ENCODE measurements at places on chromosomes 16 and 17. TPM values are rescaled to one million over a fixed set of nuclear protein-coding genes. Genes with fewer than 3 reads are reported as not detected.
A peak's percentile ranks its signal among the peaks of the same experiment; 100 is the strongest.

The TEDC2 gene
- 65.1 TPM for total RNA-seq

The CES4A gene
- 1.8 TPM for total RNA-seq

The PCYT2 gene
- 92.4 TPM for total RNA-seq

The TNFSF13 gene
- total RNA-seq: 0.86 TPM

The ASPA gene
- not detected for total RNA-seq

The NF1 gene
- total RNA-seq: 62.9 TPM

The TBC1D3I gene
- total RNA-seq: 0.96 TPM

The QPRT gene
- 79.5 TPM for total RNA-seq

The CD300LB gene
- total RNA-seq: not detected

The NTN1 gene
- total RNA-seq: 10.1 TPM

The KRTAP4-2 gene
- not detected for total RNA-seq

The YBX2 gene
- total RNA-seq: 0.96 TPM

DNA sequence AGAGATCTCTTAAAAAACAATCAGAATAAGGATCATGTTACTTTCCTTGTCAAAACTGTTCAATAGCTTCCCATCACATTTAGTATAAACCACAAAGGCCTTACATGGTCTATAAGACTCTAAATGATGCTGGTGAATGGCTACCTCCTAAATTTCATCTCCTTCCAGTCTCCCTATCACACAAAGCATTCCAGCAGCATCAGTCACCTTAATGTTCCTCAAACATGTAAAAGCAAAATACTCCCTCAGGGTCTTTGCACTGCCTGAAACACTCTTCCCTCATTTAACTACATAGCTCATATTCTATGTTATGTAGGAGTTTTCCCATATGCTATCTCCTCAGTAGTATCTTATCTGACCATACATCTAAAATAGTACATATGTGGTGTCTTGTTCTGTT lies 53.5 kb upstream of the INTS2 start:
- DNase-seq: no peak

DNA sequence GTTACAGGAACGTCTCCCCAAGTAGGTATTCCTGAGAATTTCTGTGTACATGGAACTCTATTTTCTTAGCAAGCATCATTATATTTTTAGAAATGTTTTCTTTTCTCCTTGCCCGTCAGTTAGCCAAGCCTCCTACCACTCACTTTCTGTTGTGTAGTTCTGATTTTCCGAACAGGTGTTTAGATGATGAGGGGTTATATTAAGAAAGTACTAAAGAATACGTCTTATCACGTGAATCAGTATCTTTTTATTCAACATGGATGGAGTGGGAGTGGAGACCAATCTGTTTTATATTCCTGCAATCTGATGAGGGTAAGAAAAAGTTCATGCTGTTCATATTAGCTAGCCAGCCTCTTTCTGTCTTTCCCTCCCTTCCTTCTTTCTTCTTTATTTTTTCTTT lies 29.4 kb downstream of the MSI2 start:
- DNase-seq: no peak

- DNase-seq: no peak
Measured at GRCh38 chr16:59042301-59042700, 308.2 kb upstream of the GOT2 start.

GRCh38 chr16:23081675-23082119 lies 67.6 kb downstream of the USP31 start:
- DNase-seq: no peak

- DNase-seq: no peak
Measured at GRCh38 chr16:70294385-70295025, 4.5 kb upstream of the DDX19B start.

DNA sequence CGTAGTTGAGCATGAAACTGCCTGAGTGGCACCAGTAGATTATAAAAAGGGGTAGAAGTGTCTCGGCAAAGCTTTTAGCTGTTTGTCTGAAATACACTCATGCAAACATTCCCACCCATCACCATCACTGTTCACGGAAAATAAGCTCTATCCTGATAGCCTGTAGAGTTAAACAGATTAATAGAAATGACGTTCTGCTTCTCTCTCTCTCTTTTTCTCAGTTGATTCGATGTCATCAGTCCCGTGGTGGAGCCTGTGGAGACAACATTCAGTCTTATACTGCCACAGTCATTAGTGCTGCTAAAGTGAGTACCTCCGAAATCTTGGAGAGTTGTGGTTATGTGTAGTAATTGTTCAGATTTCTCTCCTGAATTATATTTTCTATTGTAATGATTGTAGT lies 224.7 kb downstream of the BCAS3 start:
- DNase-seq: no peak

GRCh38 chr16:17723531-17724134 lies 252.9 kb upstream of the XYLT1 start:
- DNase-seq: no peak

DNA sequence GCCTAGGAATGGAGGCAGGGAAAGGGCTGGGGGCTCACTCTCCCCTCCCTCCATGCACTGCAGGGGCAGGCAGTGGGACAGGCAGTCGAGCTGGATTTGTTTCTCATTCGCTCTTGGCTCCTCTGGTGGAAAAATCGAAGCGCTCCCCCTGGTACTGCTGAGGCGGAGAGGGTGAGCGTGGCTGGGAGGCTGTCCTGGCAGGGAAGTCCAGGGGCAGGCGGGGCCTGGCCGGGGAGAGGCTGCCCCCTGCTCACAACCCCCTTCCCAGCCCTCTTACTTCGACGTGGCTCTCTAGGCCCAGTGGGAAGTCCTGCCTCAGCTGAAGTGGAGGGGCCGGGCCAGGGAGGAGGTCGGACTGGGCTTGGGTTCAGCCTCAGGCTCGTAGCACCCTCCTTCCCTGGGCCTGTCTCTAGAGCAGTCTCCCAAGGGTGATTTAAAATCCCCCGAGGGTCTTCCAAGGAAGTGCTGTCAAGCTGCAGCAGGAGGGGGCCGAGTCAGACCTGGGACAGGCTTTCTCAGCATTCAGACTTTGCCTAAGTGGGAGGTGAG lies 16.5 kb upstream of the TMEM92 start:
- no peak for DNase-seq

GRCh38 chr17:79923974-79924638 lies 84.9 kb upstream of the CBX4 start:
- DNase-seq: peak; percentile 77

GRCh38 chr17:81171941-81172340 lies 5.9 kb upstream of the AATK start:
- DNase-seq: no peak

GRCh38 chr17:62906881-62907280 lies 59.2 kb upstream of the TANC2 start:
- DNase-seq: no peak

DNA sequence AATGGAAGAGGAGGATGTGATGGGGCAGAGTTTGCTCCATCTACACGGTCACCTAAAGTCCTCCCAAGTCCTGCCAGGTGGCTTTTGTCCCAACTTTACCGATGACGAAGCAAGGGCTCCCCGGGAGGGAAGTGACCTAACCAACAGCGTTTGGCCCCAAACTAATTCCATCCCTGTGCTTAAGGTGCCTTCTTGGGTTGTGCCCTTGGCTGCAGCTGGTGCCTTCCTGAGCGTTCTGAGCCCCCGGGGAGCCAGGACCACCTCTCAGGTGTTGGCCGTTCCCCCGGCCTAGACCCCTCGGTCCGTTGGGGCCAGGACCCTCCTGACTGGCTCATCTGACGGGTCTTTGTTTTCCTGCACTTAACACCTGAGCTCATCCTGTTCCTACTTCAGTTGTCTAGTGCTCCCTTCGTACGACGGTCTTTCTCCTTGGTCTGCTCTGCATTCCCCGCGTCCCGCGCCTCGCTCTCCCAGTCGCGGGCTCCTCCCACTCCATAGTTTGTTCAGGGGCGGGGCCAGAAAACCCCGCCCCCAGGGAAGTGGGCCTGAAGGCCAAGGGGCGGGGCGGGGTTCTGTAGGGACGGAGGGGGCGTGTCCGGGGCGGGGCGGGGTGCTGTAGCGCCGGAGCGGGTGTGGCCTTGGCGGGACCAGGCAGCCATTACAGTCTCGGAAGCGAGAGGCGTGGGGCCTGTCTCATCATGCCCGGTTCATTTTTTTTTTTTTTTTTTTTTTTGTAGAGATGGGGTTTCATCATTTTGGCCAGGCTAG lies 822 bp upstream of the ZSCAN10 start:
- DNase-seq: peak; percentile 87

- no peak for DNase-seq
Measured at GRCh38 chr17:45361451-45361850, 44.6 kb upstream of the MAP3K14 start.

GRCh38 chr17:12625092-12625491 lies 40.6 kb upstream of the MYOCD start:
- DNase-seq: no peak

DNA sequence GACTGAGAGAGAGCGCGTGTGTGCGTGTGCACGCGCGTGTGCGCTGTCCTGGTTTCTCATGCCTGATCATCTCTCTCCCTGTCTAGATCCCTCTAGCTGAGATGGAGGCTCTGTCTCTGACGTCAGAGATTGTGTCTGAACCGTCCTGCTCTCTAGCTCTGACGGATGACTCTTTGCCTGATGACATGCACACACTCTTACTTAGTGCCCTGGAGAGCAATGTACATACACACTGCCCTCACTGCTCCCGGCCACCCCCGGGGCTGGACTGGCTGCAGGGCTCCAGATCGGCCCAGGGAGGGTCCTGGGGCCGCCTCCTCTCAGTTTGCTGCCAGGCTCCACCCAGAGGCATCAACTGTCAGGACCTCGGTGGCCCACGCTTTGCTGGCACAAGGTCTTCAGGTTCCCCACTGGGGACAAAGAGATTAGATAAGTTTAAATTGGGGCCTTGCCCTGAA lies 13.1 kb upstream of the ABCC3 start:
- no peak for DNase-seq

DNA sequence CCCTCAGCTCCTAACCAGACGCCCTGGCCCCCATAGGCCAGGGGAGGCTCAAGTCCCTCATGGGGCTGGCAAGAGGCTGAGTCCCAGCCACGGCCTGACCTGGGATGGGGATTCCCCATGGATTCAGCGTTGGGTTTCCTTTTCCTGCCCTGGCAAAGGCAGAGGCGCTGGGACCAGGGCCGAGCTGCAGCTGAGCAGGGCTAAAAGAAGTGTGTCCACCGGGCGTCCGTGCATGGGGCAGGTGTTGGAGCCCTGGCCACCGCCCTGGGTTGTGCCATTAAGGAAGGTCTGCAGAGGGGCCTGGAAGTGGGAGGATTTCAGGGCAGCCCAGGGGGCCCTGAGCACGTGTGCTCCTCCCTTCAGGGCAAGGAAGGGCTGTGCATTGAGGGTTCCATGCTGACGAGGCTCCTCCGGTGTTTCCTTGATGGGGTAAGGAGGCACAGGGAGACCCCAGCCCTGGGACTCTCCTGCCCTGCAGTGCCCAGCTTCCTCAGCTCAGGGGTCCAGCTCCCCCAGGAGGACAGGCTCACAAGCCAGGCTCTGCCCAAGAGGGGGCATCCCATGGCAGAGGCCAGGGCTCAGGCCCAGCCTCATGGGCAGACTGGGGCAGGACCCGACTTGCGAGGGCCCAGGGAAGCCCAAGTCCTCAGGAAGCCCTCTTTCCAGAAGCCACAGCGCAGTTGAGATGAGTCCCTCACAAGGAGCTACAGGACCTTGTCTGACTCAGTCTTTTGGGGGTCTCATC lies 10.1 kb downstream of the TBC1D26 start:
- no peak for DNase-seq

DNA sequence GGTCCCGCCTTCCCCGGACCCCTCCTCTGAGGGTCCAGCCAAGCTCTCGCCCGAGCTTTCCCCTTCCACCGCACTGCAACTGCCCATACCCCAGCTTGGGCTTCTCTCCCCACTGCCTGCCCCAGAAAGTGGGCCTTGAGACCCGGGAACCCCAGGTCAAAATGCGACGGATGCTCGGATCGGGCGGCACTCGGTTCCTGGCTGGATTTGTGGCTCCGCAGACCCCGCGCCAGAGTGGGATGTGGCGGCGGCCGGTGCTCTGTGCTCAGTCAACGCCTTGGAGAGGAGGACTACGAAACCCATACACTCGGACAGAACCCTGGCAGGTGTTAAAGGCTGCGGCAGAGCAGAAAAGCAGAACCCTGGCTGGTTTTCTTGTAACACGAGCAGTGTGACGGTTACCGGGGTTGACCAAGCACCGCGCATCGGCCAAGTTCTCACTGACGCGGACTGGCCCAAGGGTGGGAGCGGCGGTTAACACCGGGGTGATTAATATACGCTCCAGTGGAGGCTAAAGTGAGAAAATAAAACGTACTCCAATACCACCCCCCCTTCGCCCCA lies 885 bp upstream of the SLFN13 start:
- no peak for DNase-seq

DNA sequence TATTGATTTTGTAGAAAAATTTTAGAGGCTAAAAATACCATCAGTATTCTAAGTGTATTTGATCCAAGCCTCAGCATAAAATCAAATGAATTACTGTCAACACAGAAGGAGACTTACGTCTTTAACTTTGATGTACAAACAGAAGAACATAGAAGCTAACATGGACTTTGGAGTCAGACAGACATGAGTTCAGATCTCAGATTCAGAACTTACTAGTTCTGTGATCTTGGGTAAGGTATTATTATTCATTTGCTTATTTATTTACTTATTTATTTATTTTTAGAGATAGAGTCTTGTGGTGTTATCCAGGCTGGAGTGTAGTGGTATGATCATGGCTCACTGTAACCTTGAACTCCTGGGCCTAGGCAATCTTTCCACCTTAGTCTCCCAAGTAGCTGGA lies 4.0 kb upstream of the SLFN12L start:
- DNase-seq: no peak

DNA sequence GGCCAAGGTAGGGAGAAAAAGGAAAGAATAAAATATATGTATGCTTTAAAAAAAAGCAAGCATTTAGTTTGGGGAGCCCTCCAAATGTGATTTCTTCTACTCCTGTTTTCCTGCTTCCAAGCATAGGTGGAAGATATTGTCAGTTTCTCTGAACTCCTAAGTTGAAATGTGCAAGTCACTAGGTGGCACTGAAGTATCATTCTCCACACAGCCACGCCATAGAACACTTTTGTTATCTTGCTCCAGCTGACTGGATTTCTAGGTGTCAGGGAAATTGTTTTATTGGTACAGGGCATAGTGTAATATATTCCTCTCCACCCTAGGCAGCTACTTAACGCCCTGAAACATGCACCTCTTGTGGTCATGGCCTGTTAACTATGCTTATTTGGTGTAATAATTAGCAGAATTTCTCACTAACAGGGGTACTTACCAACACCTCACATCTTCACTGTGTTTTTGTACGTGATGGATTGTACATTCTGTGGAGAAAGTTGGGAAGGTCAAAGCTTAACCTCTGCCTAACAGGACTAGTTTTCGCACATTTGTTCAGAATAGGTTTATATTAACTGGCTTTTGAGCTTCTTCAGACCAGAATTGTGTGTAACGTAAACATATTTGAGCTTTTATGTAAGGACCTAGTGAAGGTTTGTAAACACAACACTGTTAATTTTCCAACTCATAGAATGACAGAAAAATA lies 69.3 kb downstream of the FTO start:
- DNase-seq: no peak

DNA sequence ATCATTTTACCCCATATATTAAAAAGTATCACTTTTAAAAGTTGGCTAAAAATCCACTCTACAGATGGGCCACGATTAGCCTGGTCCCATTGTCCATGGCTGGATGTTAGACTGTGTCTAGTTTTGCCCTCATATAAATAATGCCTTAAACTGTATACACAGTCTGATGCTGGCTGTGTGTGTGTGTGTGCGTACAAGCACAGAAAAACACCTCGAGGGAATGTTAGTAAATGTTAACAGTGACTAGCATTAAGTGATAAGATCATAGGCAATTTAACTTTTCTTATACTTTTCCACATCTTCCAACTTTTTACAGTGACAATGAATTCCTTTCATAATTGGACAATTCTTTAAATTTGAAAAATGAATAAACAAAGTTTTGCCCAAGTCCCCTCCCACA lies 8.2 kb downstream of the NOS2 start:
- no peak for DNase-seq

All from neural crest cell (in vitro differentiated cells).